Bronchus fibroblast of lung (primary cell): ENCODE measurements at places on chromosomes 16 and 17. TPM values are rescaled to one million over a fixed set of nuclear protein-coding genes. Genes with fewer than 3 reads are reported as not detected.

SAT2 gene
- total RNA-seq = 34.1 and 35.5 TPM in 2 replicates

KIF2B gene
- total RNA-seq = not detected in 2 replicates

DGKE gene
- 1.2 and 2.2 TPM in 2 replicates for total RNA-seq

SLC12A3 gene
- total RNA-seq = not detected in 2 replicates

CD300LB gene
- total RNA-seq = not detected in 2 replicates
